ENCODE measurements at places on chromosomes 1 and 21. TPM values are rescaled to one million over a fixed set of nuclear protein-coding genes. Genes with fewer than 3 reads are reported as not detected.

The TAF12 gene
- 36.3 TPM for total RNA-seq

DNA sequence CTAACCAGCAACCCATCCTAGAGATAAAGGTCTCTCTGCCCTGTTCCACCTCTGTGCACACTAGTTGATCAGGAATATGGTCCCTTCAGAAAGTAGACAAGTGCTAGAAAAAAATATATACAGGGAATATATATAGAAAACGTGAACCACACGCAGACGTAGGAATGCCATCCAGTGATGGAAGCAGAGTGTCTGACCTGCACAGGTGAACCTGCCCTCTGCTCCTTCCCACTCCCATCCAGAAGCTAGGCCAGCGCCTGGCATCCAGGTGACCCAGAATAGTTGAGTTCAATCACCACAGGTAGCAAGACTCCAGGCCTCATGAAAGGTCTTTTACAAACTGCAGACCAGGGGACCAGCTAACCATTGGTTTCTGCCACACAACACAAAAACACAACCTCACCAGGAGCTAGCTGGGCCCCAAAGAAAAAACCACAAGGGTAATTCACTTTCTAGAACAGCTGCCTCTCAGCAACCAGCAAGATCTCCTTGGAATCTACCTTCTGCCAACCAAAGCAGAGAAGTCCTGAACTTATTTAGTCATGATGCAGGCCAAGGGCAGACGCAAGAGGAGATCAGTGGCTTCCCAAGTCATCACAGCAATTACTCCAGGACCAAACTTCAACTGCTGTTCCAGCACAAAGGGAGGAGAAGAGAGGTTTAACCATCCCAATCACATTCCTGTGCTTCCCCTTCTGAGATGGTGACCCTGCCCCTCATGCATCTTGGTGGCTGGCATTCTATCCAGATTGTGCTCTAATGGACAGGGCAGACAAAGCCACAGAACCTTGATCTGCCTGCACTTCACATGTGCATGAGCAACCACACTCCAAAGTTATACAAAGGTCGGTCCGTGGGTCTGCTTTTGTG lies 53.0 kb downstream of the GPR161 start:
- no peak overlapping the region for H3K27ac ChIP-seq
- H3K4me1 ChIP-seq: peaks cover 34% of the 10 kb centered on the region
- DNase-seq: no peak
- no peak overlapping the region for H3K4me3 ChIP-seq
- no peaks in the 10 kb centered on the region for H3K27me3 ChIP-seq
- peaks cover 23% of the 10 kb centered on the region for H3K36me3 ChIP-seq

DNA sequence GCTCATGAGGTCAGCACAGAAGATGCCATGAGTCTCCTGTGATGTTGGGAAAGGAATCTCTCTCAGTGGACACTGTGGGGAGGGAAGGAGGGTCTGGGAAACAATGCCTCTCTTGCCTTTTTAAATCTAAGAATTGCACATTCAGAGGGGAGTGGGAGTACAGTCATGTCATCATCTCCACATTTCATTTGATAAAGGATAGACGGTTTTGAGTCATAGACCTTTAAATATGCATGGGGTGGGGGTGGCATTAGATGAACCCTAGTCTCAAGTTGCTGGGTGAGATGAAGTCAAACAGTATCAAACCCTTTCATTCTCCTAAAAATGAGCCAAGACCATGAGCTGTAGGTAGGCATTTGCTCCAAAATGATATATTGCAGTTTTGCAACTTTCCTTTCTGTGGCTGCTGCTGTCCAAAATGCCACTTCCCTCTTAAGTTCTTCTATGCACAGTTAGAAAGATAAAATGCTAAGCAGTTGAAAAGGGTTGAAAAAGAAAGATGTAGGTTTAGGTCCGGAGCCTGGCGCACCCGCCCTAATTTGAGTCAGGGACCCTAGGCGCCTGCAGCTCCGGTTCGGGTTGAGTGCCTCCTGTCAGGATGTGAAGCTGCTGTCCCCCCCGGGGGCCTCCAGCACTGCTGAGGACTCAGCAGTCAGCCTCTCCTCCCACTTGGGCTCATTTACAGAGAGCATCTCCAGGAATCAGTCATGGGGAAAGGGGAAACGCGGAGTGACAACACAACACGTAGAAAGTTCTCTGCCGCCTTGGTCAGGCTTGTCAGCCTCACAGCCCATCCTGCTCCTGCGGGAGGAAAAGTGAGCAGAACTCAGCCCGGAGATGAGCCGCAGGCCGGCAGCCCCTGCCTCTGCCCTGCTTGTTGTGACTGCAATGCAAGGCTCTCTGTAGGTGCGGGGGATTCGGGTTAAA lies 479.3 kb upstream of the RUNX1 start:
- H3K27me3 ChIP-seq: no peaks in the 10 kb centered on the region
- peak overlapping the region; percentile 12 for H3K27ac ChIP-seq
- H3K4me1 ChIP-seq: peaks cover 30% of the 10 kb centered on the region
- no peaks in the 10 kb centered on the region for H3K36me3 ChIP-seq
- peak; percentile 16 for DNase-seq
- peak overlapping the region; percentile 19 for H3K4me3 ChIP-seq

DNA sequence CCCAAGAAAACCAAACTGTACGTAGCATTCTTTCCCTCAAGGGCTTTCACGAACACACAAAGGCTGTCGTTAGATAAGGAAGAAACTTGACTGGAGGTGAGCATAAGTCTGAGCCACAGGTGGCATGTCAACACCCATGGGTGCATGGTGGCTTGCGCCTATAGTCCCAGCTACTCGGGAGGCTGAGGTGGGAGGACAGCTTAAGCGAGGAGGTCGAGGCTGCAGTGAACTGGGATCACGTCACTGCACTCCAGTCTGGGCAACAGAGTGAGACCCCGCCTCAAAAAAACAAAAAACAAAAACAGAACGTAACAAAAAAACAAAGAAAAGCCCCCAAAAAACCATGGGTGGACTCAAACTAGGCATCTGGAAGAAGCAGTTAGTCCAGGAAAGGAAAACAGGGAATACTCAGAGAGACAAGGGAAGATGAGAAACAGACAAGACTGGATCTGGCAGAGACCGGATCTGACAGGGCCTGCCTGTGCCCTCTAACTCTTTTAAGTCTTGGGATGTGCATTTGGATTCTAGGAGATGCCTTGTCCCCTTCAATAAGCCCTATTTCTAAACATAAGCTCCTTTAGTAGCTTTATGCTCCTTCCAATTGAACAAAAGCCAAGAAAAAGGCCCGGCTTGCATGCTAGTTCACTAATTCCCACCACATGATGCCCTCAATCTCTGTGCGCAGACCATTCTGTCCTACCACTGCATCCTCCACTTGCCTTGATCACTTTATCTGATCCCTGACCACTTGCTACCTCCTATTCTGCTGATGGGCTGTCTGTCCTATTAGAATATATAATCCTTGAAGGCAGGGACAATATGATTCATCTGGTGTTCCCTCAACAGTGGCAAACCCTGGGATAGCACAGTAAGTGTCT lies 73.8 kb downstream of the APP start:
- no peak for DNase-seq
- H3K4me3 ChIP-seq: no peak overlapping the region
- peaks cover 31% of the 10 kb centered on the region for H3K4me1 ChIP-seq
- H3K27ac ChIP-seq: no peak overlapping the region
- H3K36me3 ChIP-seq: no peaks in the 10 kb centered on the region

- H3K4me3 ChIP-seq: no peak overlapping the region
- no peaks in the 10 kb centered on the region for H3K27me3 ChIP-seq
- peaks cover 27% of the 10 kb centered on the region for H3K36me3 ChIP-seq
- DNase-seq: no peak
- H3K4me1 ChIP-seq: no peaks in the 10 kb centered on the region
Observed at GRCh38 chr1:33004613-33005012, 32.1 kb downstream of the AK2 start.

DNA sequence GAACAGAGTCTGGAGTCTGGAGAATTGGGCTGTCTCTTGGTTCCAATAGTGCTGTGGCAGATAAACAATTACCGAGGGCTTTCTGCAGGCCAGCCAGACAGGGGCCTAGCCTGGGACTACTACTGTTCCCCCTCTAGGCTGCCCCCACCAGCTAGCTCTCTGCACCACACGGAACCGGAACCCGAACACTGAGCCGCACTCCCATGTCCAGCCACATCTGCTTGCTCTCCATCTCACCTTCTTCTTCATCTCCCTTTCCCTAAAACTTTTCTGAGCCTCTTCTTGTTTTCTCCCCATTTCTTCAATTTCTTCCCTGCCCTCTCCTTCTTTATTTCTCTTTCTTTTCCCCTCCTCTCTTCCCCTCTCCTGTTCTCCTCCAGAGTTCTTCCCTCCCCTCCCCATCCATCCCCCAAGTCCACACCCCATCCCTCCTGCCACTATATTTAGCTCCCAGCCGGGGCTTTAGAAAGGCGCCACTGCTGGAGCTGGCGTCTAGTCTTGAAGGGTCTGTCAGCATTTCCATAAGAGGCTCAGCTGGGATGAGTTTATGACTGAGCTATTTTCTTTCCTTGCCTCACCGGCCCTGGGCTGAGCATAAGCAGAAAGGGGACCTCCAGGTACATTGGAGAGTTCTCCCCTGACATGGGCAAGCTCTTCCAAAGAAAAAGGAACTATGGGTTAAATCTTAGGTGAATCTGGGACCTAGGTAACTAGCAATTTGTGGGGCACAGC lies 25.7 kb upstream of the ATP2B4 start:
- no peaks in the 10 kb centered on the region for H3K36me3 ChIP-seq
- no peak for DNase-seq
- H3K4me1 ChIP-seq: peaks cover 9% of the 10 kb centered on the region

The VHLL gene
- total RNA-seq: not detected

DNA sequence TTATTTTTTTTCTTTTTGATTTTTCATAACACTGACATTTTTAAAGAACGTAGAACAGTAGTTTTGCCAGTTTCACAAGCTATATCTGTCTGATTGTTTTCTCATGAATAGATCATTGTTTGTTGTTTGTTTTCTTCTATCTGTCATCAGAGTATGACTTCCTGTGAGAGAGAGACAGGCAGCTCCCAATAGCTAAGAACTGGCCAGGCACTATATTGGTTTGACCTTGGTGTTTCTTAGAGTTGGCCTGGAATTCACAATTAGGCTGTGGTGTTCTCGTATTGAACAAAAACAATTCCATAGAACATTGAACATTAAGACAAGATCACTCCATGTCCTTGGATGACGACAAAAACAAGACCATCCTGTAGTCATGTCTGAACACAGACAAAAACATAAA lies 43.4 kb downstream of the RPS6KC1 start:
- H3K4me3 ChIP-seq: no peak overlapping the region
- H3K36me3 ChIP-seq: no peaks in the 10 kb centered on the region
- H3K27ac ChIP-seq: no peak overlapping the region
- DNase-seq: no peak

DNA sequence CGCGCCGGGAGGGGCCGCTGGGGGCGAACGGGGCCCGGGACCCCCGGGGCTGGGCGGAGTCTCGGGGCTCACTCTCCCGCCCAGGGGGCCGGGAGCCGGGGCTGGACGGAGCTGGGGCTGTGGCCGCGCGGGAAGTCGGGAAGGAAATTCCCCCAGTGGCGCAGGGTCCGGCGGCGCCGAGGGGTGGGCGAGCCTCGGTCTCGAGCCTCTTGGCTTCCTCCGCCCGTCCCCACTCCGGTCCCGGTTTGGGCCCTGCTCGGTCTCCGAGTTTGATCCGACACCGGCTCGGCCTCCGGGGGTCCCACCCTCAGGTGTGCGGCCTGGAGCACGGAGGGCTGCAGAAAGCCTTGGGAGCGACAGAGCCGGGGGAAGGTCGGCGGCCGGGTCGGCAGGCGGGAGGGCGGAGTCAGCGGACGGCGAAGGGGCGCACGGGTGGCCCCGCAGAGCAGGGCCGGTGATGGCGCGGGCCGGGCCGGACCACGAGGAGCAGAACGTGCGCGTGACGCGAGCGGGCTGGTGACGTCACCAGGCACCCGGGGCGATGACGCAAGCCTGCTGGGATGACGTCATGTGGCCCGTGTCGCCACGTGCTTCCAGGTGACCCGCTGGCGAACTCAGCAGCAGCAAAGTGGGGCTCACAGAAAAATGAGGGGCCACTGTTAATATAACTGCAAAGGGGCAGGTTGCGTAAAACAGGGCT lies 610 bp upstream of the HES4 start:
- peaks cover 33% of the 10 kb centered on the region for H3K4me1 ChIP-seq
- peak overlapping the region; percentile 100 for H3K27ac ChIP-seq

The ODR4 gene
- total RNA-seq: 16.4 TPM

The PDE9A gene
- total RNA-seq: 10.3 TPM

- H3K27ac ChIP-seq: no peak overlapping the region
- H3K4me1 ChIP-seq: no peaks in the 10 kb centered on the region
- no peaks in the 10 kb centered on the region for H3K27me3 ChIP-seq
- no peak for DNase-seq
Observed at GRCh38 chr21:40714536-40714935, 132.4 kb downstream of the DSCAM start.

GRCh38 chr1:114124644-114125043 lies 29.0 kb downstream of the SYT6 start:
- 0 out of 2 replicates have a peak, but pooled peaks cover 7% of the 10 kb centered on the region for H3K27me3 ChIP-seq
- no peak overlapping the region for H3K27ac ChIP-seq
- no peaks in the 10 kb centered on the region for H3K36me3 ChIP-seq

The NBPF6 gene
- total RNA-seq: not detected

The REN gene
- not detected for total RNA-seq

DNA sequence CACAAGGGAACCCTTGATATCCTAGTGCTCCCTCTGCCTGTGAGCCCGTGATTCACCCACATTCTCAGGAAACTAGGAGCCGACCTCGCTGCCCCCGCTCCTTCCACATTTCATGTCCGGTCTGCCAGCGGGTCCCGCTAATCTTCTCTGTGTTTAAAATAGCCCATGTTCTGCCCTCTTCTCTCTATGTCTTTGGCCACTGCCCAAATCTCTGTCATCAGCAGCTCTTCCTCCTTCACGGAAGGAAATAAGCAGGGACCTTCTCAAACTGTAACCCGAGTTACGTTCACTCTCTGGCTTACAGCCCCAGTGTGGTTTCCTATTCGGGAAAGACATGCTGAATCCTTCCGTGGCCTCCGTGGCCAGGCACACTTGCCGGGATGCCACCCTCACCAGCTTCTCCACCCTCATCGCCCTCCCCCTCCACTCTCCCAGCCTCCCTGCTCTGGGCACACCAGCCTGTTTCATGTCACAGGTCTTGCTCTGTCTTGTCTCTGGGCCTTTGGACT lies 21.1 kb upstream of the UBXN10 start:
- no peaks in the 10 kb centered on the region for H3K27me3 ChIP-seq
- no peaks in the 10 kb centered on the region for H3K36me3 ChIP-seq

- H3K27me3 ChIP-seq: no peaks in the 10 kb centered on the region
- no peak overlapping the region for H3K4me3 ChIP-seq
- peaks cover 12% of the 10 kb centered on the region for H3K4me1 ChIP-seq
- H3K27ac ChIP-seq: no peak overlapping the region
- H3K36me3 ChIP-seq: no peaks in the 10 kb centered on the region
- DNase-seq: no peak
Observed at GRCh38 chr1:94721240-94721639, 98.9 kb upstream of the SLC44A3 start.

The SLC25A44 gene
- 17.9 TPM for total RNA-seq

GRCh38 chr1:198798923-198799386 lies 160.1 kb downstream of the PTPRC start:
- DNase-seq: no peak
- no peaks in the 10 kb centered on the region for H3K27me3 ChIP-seq
- peaks cover 6% of the 10 kb centered on the region for H3K4me1 ChIP-seq
- no peaks in the 10 kb centered on the region for H3K36me3 ChIP-seq
- H3K27ac ChIP-seq: no peak overlapping the region
- no peak overlapping the region for H3K4me3 ChIP-seq
